ENCODE measurements at places on chromosomes 5 and 9.

DNA sequence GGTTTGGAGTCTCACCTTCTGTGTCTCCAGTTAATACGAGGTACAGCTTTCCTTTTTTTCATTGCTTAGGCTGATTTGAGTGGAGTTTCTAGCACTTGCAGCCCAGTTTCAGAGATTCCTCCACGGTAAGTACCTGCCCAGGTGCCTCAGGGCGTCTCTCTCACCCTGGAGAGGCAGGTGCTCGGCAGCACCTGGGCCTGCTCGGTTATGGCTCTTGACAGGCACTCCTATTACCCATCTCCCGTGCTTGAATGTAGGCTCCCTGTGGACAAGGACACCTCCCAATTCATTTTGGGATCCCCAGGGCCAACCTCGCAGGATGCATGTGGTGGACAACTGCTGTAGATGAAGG is 144.3 kb downstream of the NR3C1 start:
- no peaks in the 10 kb centered on the region for H3K36me3 ChIP-seq
- H3K27me3 ChIP-seq, result no peaks in the 10 kb centered on the region
- H3K27ac ChIP-seq, result no peak overlapping the region
- H3K4me1 ChIP-seq, result no peaks in the 10 kb centered on the region

DNA sequence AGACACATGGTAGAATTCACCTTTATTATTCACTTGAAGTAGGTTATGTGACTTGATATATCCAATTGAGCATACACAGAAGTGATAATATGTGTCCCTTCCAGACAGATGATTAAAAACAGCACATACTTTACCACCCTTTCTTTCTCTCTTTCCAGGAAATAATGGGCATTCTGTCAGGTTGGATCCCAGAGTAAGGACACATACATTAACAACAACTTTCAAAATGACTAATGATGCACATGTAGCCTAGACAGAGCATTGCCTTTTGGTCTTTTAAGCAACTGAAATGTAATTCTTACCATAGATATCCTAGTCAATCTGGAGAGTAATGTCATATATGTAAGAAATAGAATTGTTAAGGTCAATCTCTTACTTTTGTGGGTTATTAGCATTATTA is 1748.7 kb downstream of the EFNA5 start:
- H3K4me3 ChIP-seq, result no peak overlapping the region
- H3K27me3 ChIP-seq, result no peaks in the 10 kb centered on the region
- no peaks in the 10 kb centered on the region for H3K4me1 ChIP-seq

GRCh38 chr9:89739916-89740315 is 135.1 kb downstream of the GADD45G start:
- H3K36me3 ChIP-seq, result no peaks in the 10 kb centered on the region
- no peak overlapping the region for H3K27ac ChIP-seq
- H3K4me3 ChIP-seq, result no peak overlapping the region
- H3K4me1 ChIP-seq, result peaks cover 13% of the 10 kb centered on the region
- no peaks in the 10 kb centered on the region for H3K27me3 ChIP-seq

- DNase-seq, result no peak
- H3K27ac ChIP-seq, result no peak overlapping the region
- no peaks in the 10 kb centered on the region for H3K27me3 ChIP-seq
- no peak overlapping the region for H3K4me3 ChIP-seq
- no peaks in the 10 kb centered on the region for H3K36me3 ChIP-seq
These were observed 2.6 kb downstream of the FCN2 start for GRCh38 chr9:134883040-134883782.

DNA sequence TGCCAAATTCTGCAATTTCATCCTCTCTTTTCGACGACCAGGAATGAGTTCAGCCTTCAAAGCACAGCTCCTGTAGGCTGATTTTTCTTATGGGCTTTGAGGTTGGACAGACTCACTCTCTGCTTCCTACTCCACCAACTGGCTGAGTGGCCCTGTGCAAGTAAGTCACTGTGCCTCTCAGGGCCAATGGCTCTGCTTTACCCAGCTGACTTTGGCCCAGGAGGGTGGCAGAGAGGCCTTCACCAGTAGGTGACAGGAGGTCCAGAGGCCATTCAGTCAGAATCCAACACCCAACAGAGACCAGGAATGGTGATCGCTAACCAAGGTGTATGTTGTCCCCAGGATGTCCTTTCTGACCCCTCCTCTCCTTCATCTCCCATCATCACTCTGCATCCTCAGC is 49.5 kb upstream of the ALDH1B1 start:
- H3K36me3 ChIP-seq, result no peaks in the 10 kb centered on the region
- peaks cover 13% of the 10 kb centered on the region for H3K27me3 ChIP-seq
- no peak overlapping the region for H3K4me3 ChIP-seq
- DNase-seq, result no peak

DNA sequence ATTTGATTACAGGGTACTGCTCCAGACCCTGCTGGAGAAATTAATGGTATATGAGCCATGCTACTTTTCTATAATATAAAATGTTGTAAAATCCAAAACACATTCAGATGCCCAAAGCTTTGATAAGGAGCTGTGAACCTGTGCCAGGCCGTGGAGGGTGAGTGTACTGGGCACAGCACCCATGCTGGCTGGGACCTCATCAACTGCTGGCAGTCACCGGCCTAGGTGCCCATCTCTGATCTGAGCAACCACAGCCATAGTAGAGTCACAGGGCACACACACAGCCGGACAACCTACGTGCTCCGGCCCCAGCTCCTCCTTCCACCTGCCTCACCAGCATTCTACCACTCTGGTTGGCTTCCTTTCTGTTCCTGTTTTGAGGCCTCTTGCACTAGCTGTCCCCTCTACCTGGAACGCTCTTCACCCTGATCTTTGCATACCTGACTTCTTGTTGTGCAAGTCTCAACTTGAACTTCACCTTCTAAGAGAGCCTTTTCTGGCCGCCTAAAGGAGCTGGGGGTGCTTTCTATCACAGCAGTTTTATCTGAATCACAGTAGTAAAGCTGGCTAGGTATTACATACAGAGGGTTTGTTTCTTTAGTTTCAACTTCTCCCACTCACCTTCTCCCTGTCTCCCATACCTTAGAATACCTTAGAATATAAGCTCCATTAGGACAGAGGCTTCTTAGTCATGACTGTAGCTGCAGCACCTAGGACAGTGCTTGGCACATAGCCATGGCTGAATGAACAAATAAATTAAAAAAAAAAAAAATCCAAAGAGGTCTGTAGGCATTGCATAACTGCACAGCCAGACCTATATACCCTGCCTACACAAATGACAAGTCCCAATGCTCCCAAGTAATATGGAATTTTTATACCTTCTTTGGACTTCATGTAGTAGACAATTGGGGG is 51.7 kb downstream of the MED27 start:
- H3K27ac ChIP-seq, result no peak overlapping the region
- no peak for DNase-seq
- no peaks in the 10 kb centered on the region for H3K36me3 ChIP-seq
- peaks cover 5% of the 10 kb centered on the region for H3K4me1 ChIP-seq

- no peaks in the 10 kb centered on the region for H3K4me1 ChIP-seq
- no peaks in the 10 kb centered on the region for H3K27me3 ChIP-seq
- DNase-seq, result no peak
- H3K27ac ChIP-seq, result no peak overlapping the region
These were observed 75.4 kb upstream of the TBC1D2 start for GRCh38 chr9:98330831-98331230.

GRCh38 chr5:42908086-42908485 is 96.4 kb upstream of the SELENOP start:
- H3K4me3 ChIP-seq, result peak overlapping the region; percentile 60
- H3K4me1 ChIP-seq, result no peaks in the 10 kb centered on the region
- no peaks in the 10 kb centered on the region for H3K36me3 ChIP-seq
- H3K27ac ChIP-seq, result no peak overlapping the region

- H3K4me1 ChIP-seq, result no peaks in the 10 kb centered on the region
- no peak for DNase-seq
- H3K27ac ChIP-seq, result no peak overlapping the region
- peak overlapping the region; percentile 57 for H3K4me3 ChIP-seq
- no peaks in the 10 kb centered on the region for H3K36me3 ChIP-seq
- H3K27me3 ChIP-seq, result no peaks in the 10 kb centered on the region
These were observed 737 bp downstream of the RNF180 start for GRCh38 chr5:64166201-64166959.

DNA sequence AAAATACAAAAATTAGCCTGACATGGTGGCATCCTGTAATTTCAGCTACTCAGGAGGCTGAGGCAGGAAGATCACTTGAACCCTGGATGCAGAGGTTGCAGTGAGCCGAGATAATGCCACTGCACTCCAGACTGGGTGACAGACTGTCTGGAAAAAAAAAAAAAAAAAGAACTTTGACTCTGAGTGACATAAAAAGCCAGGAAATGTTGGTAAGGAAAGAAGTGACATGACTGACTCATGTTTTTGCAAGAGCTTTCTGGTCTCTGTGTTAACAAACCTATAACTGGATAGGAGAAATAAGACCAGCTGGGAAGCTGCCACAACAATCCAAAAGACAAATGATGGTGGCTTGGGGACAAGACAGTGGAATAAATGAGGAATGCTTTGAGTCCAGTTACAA is 272.1 kb downstream of the HINT1 start:
- H3K27ac ChIP-seq, result no peak overlapping the region
- no peaks in the 10 kb centered on the region for H3K27me3 ChIP-seq
- no peak for DNase-seq
- no peaks in the 10 kb centered on the region for H3K36me3 ChIP-seq

- H3K4me1 ChIP-seq, result peaks cover 3% of the 10 kb centered on the region
- no peaks in the 10 kb centered on the region for H3K27me3 ChIP-seq
- no peak overlapping the region for H3K4me3 ChIP-seq
- H3K27ac ChIP-seq, result no peak overlapping the region
These were observed 286.0 kb downstream of the ICE1 start for GRCh38 chr5:5708367-5708919.

DNA sequence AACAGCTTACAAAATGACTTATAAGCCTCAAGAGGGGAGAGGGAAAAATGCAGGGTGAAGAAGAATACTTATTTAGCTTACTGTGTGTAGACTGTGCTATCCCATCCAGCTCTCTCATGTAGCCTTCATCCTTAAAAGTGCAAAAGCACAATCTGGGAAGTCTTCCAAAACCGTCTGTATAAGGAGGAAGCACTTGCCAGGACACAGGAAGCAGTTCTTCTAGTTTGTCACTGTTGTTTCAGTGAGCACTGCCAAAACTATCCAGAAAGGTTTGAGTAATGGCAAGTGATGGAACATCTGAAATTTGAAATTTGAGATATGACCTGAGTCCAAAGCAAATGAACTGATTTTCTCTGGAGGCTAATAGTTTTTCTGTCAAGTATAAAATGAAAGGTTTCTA is 140.8 kb upstream of the ISL1 start:
- H3K4me3 ChIP-seq, result no peak overlapping the region
- DNase-seq, result no peak
- H3K4me1 ChIP-seq, result no peaks in the 10 kb centered on the region
- no peak overlapping the region for H3K27ac ChIP-seq
- H3K36me3 ChIP-seq, result no peaks in the 10 kb centered on the region

DNA sequence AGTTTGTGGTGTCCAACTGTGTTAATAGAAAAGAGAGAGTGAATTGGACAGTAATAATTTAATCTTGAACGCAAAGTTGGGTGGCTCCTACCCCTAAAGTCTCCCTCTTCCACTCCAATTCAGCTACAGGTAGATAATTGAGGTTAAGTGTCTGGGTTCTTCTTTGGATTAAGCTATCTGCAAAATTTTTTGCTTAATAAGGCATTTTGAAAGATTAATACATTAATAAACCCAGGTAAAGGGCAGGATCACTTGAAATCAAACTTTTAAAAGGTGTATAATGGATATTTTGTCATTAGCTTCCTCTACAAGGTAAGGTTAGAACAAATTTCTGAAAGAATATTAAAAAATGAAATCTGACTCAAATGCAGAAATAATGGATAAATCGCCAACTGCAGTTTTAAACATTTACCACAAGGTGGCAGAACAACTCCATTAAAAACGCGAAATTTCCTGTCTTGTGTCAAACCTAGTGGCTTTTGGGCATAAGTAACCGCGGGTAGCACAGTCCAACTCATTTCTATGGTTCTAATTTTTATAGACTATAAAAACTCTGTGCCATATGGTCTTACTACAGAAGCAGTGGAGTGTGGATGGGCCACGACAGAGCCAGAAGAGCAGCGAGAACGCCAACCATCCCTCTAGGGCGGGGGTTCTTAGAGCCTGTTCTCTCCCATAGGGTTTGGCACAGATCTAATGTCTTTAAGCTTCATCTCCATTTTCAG is 276.5 kb downstream of the ARHGEF28 start:
- H3K27me3 ChIP-seq, result no peaks in the 10 kb centered on the region
- H3K27ac ChIP-seq, result no peak overlapping the region
- H3K36me3 ChIP-seq, result no peaks in the 10 kb centered on the region
- no peak overlapping the region for H3K4me3 ChIP-seq
- DNase-seq, result no peak
- no peaks in the 10 kb centered on the region for H3K4me1 ChIP-seq

- DNase-seq, result no peak
- no peaks in the 10 kb centered on the region for H3K36me3 ChIP-seq
- no peaks in the 10 kb centered on the region for H3K27me3 ChIP-seq
- no peak overlapping the region for H3K4me3 ChIP-seq
- H3K4me1 ChIP-seq, result peaks cover 4% of the 10 kb centered on the region
These were observed 292.1 kb downstream of the ARRDC3 start for GRCh38 chr5:91090995-91091394.

DNA sequence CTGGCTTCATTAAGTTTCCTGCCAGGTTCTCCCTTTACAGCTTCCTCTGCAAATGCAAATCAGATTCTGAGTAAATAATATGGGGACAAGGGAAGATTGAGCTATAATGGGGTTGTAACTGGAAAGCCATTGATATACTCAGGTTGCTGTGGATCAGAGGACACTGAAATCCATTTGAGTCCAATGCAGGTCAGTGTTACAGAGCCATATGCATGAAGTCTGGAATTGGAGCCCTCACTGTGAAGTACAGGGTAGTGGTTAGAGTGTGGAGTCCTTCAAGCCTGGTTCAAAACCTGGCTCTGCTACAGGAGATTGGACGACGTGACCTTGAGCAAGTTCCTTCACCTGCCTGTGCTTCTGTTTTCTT is 48.7 kb downstream of the TIMD4 start:
- H3K27me3 ChIP-seq, result peaks cover 22% of the 10 kb centered on the region
- peak; percentile 51 for DNase-seq
- peak overlapping the region; percentile 78 for H3K27ac ChIP-seq

GRCh38 chr5:149271195-149271715 is 404 bp upstream of the AFAP1L1 start:
- H3K4me3 ChIP-seq, result peak overlapping the region; percentile 71
- H3K27ac ChIP-seq, result no peak overlapping the region
- no peaks in the 10 kb centered on the region for H3K36me3 ChIP-seq
- peaks cover 7% of the 10 kb centered on the region for H3K4me1 ChIP-seq
- no peak for DNase-seq
- peaks cover 14% of the 10 kb centered on the region for H3K27me3 ChIP-seq

DNA sequence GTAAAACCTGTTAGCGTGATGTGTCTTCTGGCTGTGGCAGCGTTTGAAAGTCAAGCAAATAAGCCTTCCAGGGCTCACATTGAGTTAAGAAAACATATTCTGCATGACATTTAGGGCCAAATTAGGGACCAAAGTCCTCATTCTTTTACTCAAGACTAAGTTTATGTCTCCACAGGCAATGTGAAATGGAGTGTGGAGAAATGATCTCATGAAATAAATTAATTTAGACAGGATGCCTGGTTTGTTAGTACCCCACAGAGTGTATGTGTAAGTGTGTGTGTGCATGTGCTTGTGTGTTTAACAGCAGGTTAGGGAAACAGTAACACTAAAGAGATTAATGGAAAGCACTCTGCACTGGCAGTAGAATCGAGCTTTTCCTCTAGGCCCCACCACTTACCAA is 82.9 kb upstream of the SNX2 start:
- no peaks in the 10 kb centered on the region for H3K36me3 ChIP-seq
- no peaks in the 10 kb centered on the region for H3K4me1 ChIP-seq
- no peak overlapping the region for H3K4me3 ChIP-seq
- no peaks in the 10 kb centered on the region for H3K27me3 ChIP-seq
- H3K27ac ChIP-seq, result no peak overlapping the region
- no peak for DNase-seq

GRCh38 chr5:141051521-141051866 is 320 bp downstream of the PCDHB1 start:
- peak; percentile 76 for DNase-seq
- no peaks in the 10 kb centered on the region for H3K36me3 ChIP-seq
- H3K4me3 ChIP-seq, result peak overlapping the region; percentile 42
